ENCODE measurements at places on chromosomes 5 and 9.

DNA sequence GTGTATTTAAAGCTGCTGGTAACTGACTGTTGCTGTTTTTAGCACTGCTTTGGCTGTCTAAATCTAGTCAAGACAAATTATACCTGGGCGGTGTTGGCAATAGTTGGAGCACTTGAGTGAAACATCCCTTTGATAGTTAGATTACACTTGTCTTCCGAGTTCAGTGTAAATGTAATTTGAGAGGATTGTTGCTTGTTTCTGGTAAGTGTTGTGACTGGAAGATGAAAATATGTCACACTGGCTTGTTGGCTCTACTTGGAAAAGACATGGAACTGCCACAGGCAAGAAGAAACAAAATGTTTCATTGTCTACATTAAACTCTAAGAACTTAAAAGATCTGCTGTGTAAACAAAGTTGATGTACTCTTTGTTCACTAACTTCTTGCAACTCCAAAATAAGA, 49.2 kb upstream of the PTPRD start:
- DNase-seq = no peak

- no peak for DNase-seq
These were observed 339.5 kb downstream of the BNC2 start for GRCh38 chr9:16530669-16531642.

GRCh38 chr9:116271340-116271739, 117.7 kb downstream of the PAPPA start:
- DNase-seq = no peak

DNA sequence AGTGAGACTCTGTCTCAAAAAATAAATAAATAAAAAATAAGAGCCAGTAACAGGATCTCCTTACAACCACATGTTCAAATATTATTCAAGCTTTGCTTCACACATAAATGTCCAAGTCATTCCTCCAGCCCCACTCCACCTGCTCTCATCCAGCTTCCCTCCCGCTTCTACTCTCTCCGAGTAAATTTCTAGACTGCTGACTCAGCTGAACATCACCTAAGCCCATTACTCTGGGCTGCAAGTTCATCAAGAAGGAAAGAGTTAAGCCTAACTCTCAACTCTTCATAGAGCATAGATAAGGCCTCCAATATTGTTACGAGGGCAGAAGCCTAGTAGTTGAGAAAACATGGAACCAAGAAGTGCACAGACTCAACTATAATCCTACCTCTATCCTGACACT, 300.2 kb downstream of the FBXL17 start:
- DNase-seq = no peak

GRCh38 chr5:131107128-131107527, 57.9 kb downstream of the HINT1 start:
- DNase-seq = no peak
